Panc1 (cell line): ENCODE measurements at places on chromosomes 1 and 21.

- no peak for DNase-seq
These were observed 209.7 kb upstream of the VAMP3 start for GRCh38 chr1:7561331-7561921.

- no peak for DNase-seq
These were observed 9.8 kb downstream of the CACYBP start for GRCh38 chr1:175009532-175009931.

- DNase-seq = no peak
These were observed 5.8 kb downstream of the VASH2 start for GRCh38 chr1:212955961-212956620.

GRCh38 chr1:153598309-153599172 is 14.4 kb downstream of the S100A16 start:
- no peak for DNase-seq

DNA sequence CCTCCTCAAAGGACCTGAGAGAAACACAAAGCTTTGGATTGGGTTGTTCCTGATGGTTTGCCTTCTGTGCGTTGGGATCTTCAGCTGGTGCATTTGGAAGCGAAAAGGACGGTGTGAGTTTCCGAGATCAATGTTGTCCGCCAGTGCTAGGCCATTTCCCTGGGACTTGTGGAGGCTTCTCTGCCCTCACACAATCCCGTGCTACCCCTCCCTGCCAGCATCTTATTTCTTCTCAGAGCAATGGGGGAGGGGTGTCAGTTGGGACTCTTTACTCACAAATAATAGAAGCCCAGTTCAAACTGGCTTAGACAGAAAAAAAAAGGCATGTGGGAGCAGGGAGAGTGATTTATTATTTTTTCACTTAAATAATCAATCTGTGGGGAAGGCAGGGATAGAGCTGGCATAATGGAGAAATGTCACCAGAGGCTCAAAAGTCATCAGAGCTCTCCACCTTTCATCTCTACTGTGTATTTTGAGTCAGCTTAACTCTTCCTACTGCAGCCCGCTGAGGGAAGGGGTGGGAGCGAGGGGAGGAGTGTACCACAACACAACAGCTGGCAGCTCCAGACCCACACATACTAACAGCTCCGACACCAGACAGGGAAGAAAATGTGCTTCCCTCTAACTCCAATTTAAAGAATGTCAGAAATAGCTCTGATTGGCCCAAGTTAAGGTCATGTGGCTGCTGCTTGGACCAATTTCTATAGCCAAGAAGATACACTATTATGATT is 22.4 kb downstream of the LY9 start:
- no peak for DNase-seq

GRCh38 chr1:108785264-108785663 is 38.8 kb downstream of the STXBP3 start:
- no peak for DNase-seq
